ENCODE measurements at places on chromosomes 7 and 10. TPM values are rescaled to one million over a fixed set of nuclear protein-coding genes. Genes with fewer than 3 reads are reported as not detected.

The MMRN2 gene
- total RNA-seq, result not detected

DNA sequence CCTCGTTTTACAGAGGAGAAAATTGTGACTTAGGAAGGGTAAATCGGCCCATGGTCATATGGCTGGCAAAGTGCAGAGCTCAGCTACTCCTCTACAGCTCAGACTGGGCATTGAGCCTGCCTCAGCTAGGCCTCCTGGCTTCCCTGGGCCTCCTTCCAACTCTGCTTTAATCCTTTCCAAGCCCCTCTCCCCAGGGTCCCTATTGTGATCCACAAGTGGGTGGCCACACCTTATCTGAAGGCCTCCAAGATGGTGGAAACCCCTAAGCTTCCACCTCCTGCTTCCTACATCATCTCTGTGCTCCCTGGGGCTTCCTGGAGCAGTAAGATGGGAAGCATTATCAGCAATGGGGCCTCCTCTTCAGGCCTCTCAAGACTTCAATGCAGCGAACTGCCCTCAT lies 3.0 kb upstream of the LGI1 start:
- no peak for DNase-seq
- H3K4me3 ChIP-seq, result no peak overlapping the region
- H3K27me3 ChIP-seq, result peaks cover 28% of the 10 kb centered on the region

GRCh38 chr7:158933468-158934139 lies 77.2 kb downstream of the DYNC2I1 start:
- no peak overlapping the region for H3K4me3 ChIP-seq
- H3K27ac ChIP-seq, result no peak overlapping the region
- H3K27me3 ChIP-seq, result no peaks in the 10 kb centered on the region
- no peaks in the 10 kb centered on the region for H3K4me1 ChIP-seq

The OSBPL3 gene
- total RNA-seq, result 90.3 TPM

The SCIN gene
- total RNA-seq, result 0.23 TPM

- H3K4me1 ChIP-seq, result no peaks in the 10 kb centered on the region
- no peak for DNase-seq
- H3K27me3 ChIP-seq, result peaks cover 24% of the 10 kb centered on the region
- no peak overlapping the region for H3K27ac ChIP-seq
- H3K36me3 ChIP-seq, result no peaks in the 10 kb centered on the region
Measured at GRCh38 chr7:94472608-94473007, 37.0 kb upstream of the CASD1 start.

The CRYGN gene
- not detected for total RNA-seq

GRCh38 chr10:46560952-46561351 lies 4.5 kb upstream of the GPRIN2 start:
- peaks cover 2% of the 10 kb centered on the region for H3K4me1 ChIP-seq
- H3K27me3 ChIP-seq, result peaks cover 2% of the 10 kb centered on the region
- H3K36me3 ChIP-seq, result no peaks in the 10 kb centered on the region
- H3K27ac ChIP-seq, result no peak overlapping the region
- H3K4me3 ChIP-seq, result no peak overlapping the region

- no peak for DNase-seq
- H3K4me3 ChIP-seq, result no peak overlapping the region
- H3K27ac ChIP-seq, result no peak overlapping the region
- no peaks in the 10 kb centered on the region for H3K4me1 ChIP-seq
- H3K27me3 ChIP-seq, result no peaks in the 10 kb centered on the region
- H3K36me3 ChIP-seq, result no peaks in the 10 kb centered on the region
Measured at GRCh38 chr7:42730586-42730985, 181.3 kb downstream of the C7orf25 start.

The PRKCQ gene
- 69.3 TPM for total RNA-seq

DNA sequence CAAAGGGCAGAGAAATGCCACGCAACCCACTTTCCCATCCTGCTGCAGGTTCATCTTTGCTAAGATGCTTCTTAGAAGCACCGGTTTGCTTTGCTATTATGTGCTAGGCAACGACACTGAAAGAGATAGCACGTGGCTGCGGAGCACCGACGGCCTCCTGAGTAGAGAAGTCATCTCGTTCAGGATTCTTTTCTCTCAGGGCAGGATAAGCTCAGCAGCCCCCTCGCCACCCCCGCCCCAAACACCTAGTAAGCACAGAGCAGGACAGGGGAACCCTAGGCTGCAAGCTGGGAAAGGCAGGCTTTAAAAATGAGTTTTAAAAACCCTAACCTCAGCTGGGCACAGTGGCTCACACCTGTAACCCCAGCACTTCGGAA lies 15.0 kb downstream of the ASB13 start:
- H3K27me3 ChIP-seq, result no peaks in the 10 kb centered on the region
- H3K36me3 ChIP-seq, result no peaks in the 10 kb centered on the region
- no peak overlapping the region for H3K4me3 ChIP-seq
- H3K27ac ChIP-seq, result no peak overlapping the region

DNA sequence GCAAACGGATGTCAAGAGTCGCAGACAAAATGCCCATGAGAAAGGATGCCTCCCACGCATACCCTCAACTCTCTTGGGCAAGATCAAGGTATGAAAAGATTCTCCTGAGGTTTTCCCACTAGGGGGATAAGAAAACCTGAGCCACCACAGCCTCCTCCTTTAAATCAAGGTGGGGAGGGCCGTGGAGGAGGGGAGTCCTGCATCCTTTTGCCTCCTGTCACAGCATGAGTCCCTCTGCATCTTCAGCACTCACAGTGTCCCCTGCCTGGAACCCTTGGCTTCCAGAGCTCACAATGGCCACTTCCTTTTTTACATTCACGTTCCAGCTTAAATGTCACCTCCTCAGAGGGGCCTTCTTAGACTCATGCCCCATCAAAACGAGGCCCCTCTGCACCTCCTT lies 207.6 kb downstream of the GLI3 start:
- no peak for DNase-seq
- no peaks in the 10 kb centered on the region for H3K36me3 ChIP-seq
- H3K27ac ChIP-seq, result no peak overlapping the region
- H3K4me3 ChIP-seq, result no peak overlapping the region

DNA sequence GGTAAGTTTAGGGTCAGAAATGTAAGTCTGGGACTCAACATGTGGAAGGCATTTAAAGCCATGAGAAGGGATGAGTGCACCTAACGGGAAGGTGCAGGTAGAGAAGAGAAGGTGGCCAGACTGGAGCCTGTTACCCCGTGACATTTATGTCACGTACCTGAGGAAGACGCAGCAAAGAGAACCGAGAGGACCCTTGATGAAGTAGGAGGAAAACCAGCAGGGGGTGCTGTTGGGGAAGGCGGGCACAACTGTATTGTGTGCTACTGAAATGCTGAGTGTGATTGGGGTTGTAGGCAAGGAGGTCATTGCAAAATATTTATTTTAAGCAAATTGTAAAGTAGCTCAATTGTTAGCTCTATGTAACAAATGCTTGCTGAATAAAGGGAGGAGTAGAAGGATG lies 338.2 kb upstream of the PRKCQ start:
- no peak overlapping the region for H3K27ac ChIP-seq
- peak; percentile 79 for DNase-seq
- no peaks in the 10 kb centered on the region for H3K36me3 ChIP-seq
- no peak overlapping the region for H3K4me3 ChIP-seq
- H3K27me3 ChIP-seq, result peaks cover 14% of the 10 kb centered on the region

The CPVL gene
- 2.1 TPM for total RNA-seq

GRCh38 chr10:97412891-97413304 lies 11.8 kb upstream of the RRP12 start:
- peak overlapping the region; percentile 39 for H3K4me3 ChIP-seq
- DNase-seq, result peak; percentile 66
- peak overlapping the region; percentile 83 for H3K27ac ChIP-seq
- H3K36me3 ChIP-seq, result no peaks in the 10 kb centered on the region
- H3K4me1 ChIP-seq, result peaks cover 63% of the 10 kb centered on the region
- no peaks in the 10 kb centered on the region for H3K27me3 ChIP-seq

- H3K4me3 ChIP-seq, result no peak overlapping the region
- no peaks in the 10 kb centered on the region for H3K27me3 ChIP-seq
- H3K27ac ChIP-seq, result no peak overlapping the region
- DNase-seq, result peak; percentile 55
- H3K36me3 ChIP-seq, result peaks cover 3% of the 10 kb centered on the region
Measured at GRCh38 chr7:39746103-39746819, 122.9 kb downstream of the RALA start.

DNA sequence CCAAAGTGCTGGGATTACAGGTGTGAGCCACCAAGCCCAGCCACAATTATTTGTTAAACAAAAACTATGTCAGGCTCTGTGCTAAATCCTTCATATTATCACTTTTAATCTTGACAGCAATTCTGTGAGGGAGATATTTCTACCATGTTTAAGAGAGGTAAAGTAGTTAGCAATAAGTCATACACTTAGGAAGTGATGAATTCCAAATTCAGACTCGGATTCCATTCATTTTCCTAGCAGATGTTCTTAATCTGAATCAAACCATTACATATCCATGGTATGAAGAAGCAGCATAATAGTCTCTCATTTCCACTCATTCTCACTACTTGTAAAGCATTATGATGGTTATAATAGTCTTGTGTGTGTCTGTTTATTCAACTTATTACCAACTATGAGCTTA lies 2.9 kb upstream of the CD36 start:
- no peaks in the 10 kb centered on the region for H3K36me3 ChIP-seq
- H3K4me3 ChIP-seq, result no peak overlapping the region
- no peak overlapping the region for H3K27ac ChIP-seq
- H3K27me3 ChIP-seq, result no peaks in the 10 kb centered on the region
- no peaks in the 10 kb centered on the region for H3K4me1 ChIP-seq

The PDCD11 gene
- total RNA-seq, result 39.6 TPM

GRCh38 chr7:2128601-2129322 lies 104.0 kb downstream of the MAD1L1 start:
- no peak overlapping the region for H3K27ac ChIP-seq
- H3K36me3 ChIP-seq, result no peaks in the 10 kb centered on the region
- no peak for DNase-seq
- H3K4me3 ChIP-seq, result no peak overlapping the region

DNA sequence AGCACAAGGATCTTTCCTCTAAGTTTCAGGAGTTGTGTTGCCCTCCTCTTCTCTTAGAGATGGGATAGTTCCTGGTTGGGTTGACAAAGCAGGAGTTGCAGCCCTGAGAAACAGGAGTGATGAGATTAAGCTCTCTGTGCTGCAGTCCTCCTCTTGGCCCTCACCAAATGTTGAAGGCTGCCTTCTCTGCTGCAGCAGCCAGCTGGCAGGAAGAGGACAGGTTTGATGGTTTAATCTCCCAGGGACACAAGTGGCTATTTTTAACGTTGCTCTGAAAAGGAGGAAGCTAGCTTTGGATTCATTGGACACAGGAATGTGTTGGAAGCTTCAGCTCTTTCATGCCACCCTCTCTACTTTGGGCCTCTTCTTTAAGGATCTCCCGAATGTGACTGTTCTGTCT lies 9.4 kb downstream of the STRIP2 start:
- H3K4me1 ChIP-seq, result peaks cover 22% of the 10 kb centered on the region
- no peak overlapping the region for H3K4me3 ChIP-seq
- H3K27me3 ChIP-seq, result no peaks in the 10 kb centered on the region
- DNase-seq, result no peak
- no peak overlapping the region for H3K27ac ChIP-seq

- no peaks in the 10 kb centered on the region for H3K36me3 ChIP-seq
- DNase-seq, result no peak
- H3K4me1 ChIP-seq, result no peaks in the 10 kb centered on the region
- H3K27ac ChIP-seq, result no peak overlapping the region
Measured at GRCh38 chr10:93758891-93759410, 1.2 kb downstream of the LGI1 start.

- no peak overlapping the region for H3K27ac ChIP-seq
- H3K4me3 ChIP-seq, result peak overlapping the region; percentile 46
- peak; percentile 37 for DNase-seq
- H3K4me1 ChIP-seq, result peaks cover 22% of the 10 kb centered on the region
Measured at GRCh38 chr10:100653957-100654781, 91.2 kb upstream of the PAX2 start.

The HOXA6 gene
- not detected for total RNA-seq

DNA sequence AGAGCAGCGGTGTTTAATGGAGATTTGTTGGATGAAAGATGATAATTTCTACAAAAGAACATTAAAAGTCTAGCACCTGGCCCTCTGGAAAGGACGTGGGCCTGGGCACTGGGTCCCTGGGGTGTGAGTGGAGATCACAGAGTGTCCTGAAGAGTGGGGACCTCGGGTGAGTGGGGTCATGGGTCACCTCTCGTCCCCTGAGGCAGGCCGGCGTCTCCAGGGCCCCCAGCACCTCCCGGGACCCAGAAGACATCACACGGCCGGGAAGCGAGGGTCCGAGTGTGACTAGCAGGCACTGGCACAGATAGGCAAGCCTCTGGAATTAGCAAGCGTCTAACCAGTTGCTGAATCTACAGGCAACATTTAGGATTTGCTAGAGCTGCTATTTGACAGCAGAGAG lies 257.2 kb downstream of the MAD1L1 start:
- H3K27ac ChIP-seq, result no peak overlapping the region
- H3K4me3 ChIP-seq, result no peak overlapping the region
- no peaks in the 10 kb centered on the region for H3K4me1 ChIP-seq
- DNase-seq, result no peak

GRCh38 chr7:286266-286665 lies 3.7 kb upstream of the FOXL3 start:
- H3K27me3 ChIP-seq, result peaks cover 9% of the 10 kb centered on the region
- DNase-seq, result no peak
- no peak overlapping the region for H3K27ac ChIP-seq
- no peaks in the 10 kb centered on the region for H3K4me1 ChIP-seq

The PAX4 gene
- not detected for total RNA-seq

DNA sequence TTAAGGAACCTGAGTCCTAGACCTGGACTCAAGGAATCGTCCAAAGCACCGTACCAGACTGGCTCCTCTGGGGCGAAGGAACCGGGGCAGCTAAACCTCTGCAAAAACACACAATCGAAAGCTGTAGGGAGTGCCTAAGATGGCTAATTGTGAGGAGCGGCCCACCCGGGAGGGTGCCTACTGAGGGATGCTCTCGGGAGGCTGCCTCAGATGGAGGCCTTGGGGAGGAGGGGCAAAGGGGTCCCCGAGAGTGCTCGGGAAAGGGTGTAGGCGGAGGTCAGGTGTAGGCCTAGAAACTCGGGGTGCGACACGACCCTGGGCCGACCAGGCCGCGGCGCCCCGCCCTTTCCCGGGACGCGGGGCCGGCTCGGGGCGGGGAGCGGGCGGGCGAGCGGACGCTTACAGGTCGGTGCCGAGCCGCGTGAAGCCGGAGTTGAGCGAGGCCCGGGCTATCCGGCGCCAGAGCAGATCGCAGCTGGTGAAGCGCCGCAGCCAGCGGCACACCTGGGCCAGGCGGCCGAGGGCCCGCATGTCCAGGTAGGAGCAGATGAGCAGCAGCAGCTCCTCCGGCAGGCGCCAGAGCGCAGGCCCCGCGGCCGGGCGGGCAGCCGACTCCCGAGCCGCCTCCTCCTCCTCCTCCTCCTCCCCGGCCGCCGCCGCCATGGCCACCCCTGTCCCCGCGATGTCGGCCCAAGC lies 844 bp downstream of the FBXW4 start:
- no peaks in the 10 kb centered on the region for H3K27me3 ChIP-seq
- peaks cover 35% of the 10 kb centered on the region for H3K4me1 ChIP-seq
- DNase-seq, result peak; percentile 74
- H3K4me3 ChIP-seq, result peak overlapping the region; percentile 97

GRCh38 chr7:96276019-96276418 lies 45.9 kb downstream of the SLC25A13 start:
- H3K27me3 ChIP-seq, result no peaks in the 10 kb centered on the region
- no peak overlapping the region for H3K27ac ChIP-seq
- no peaks in the 10 kb centered on the region for H3K4me1 ChIP-seq
- peaks cover 22% of the 10 kb centered on the region for H3K36me3 ChIP-seq
- no peak overlapping the region for H3K4me3 ChIP-seq

The SFXN4 gene
- total RNA-seq, result 19.6 TPM

- H3K4me1 ChIP-seq, result no peaks in the 10 kb centered on the region
- H3K36me3 ChIP-seq, result no peaks in the 10 kb centered on the region
- H3K27ac ChIP-seq, result no peak overlapping the region
- no peak for DNase-seq
Measured at GRCh38 chr7:31683445-31684225, 3.4 kb upstream of the PPP1R17 start.

The FAM25G gene
- total RNA-seq, result not detected

- no peak for DNase-seq
- H3K4me1 ChIP-seq, result no peaks in the 10 kb centered on the region
- no peak overlapping the region for H3K4me3 ChIP-seq
- H3K27ac ChIP-seq, result no peak overlapping the region
- H3K36me3 ChIP-seq, result no peaks in the 10 kb centered on the region
Measured at GRCh38 chr10:91587710-91588638, 44.9 kb downstream of the PPP1R3C start.

The CDNF gene
- 0.75 TPM for total RNA-seq
